ENCODE measurements at places on chromosomes 3 and 15.

GRCh38 chr3:194328053-194328657 is 23.0 kb downstream of the CPN2 start:
- DNase-seq: no peak

- DNase-seq: peak; percentile 7
These were observed 271.5 kb upstream of the COL8A1 start for GRCh38 chr3:99366663-99367429.

DNA sequence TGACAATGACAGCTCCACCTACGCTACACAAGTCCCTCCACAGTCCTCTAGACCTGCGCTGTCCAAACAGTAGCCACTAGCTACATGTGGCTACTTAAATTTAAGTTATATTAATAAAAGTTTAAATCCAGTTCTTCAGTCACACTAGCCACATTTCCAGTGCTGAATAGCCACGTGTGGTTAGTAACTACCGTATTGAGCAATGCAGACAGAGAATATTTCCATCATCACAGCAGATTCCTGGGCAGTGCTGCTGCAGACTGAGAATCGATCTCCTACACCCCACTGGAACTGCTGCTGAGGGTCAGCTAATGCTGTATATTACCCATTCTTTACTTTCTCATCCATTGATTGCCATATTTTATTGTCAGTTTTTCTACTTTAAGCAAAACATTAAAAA is 40.9 kb downstream of the HDC start:
- no peak for DNase-seq

GRCh38 chr15:77358545-77359240 is 61.2 kb downstream of the PEAK1 start:
- no peak for DNase-seq

DNA sequence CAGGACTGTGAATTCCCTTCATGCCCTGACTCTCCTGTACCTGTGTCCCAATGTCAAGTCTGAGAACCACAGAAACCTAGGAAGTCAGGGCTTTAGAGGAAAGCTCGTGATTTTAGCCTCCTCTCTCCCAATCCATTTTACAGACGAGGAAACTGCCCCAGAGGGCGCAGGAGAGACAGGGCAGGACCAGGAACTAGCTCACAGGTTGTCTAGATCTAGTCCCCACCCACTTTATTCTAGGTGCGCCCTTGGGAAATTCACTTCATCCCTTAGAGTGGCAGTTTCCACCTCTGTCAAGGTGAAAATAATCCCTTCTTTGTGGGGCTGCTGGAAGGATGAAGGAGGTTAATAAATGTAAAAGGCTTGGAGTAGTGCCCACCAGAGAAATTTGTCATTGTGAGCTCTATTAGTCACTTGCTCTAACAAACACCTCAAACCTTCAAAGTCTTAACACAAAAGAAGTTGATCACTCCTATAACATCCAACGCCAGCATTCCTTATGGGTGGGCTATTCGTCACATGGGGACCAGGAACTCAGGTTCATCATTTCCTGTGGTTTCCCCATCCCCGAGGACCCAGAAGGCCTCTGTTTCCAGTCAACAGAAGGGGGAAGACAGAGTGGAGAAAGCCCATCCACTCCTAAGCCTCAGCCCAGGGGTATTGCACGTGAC is 282.3 kb downstream of the XXYLT1 start:
- DNase-seq: no peak

- DNase-seq: no peak
These were observed 187.2 kb downstream of the CADPS start for GRCh38 chr3:62688050-62688449.

GRCh38 chr15:93460717-93461116 is 371.7 kb upstream of the RGMA start:
- no peak for DNase-seq

GRCh38 chr15:92629276-92629974 is 26.1 kb downstream of the FAM174B start:
- no peak for DNase-seq

DNA sequence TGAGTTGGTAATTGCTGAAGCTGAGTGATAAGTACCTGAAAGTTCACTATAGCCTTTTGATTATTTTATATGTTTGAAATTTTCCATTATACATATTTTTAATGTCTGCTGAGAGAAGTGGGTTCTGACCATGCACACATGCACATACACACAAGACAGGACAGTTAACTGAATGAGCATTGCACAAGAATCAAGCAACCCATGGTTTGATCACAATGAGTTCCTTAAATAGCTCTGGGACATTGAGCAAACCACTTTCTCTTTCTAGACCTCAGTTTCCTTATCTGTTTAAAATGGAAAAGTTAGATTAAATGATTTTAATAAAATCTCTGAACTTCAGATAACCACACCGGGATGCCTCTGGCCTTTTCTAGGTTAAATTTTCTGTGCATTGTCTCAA is 26.7 kb downstream of the SNTN start:
- DNase-seq: no peak

- DNase-seq: no peak
These were observed 222.6 kb downstream of the BBX start for GRCh38 chr3:107745354-107745753.
